CD4-positive, alpha-beta memory T cell (primary cell): ENCODE measurements at places on chromosomes 16 and 17. TPM values are rescaled to one million over a fixed set of nuclear protein-coding genes. Genes with fewer than 3 reads are reported as not detected.

- no peak for DNase-seq
These were observed 9.4 kb upstream of the ABCC3 start for GRCh38 chr17:50625032-50625871.

DNA sequence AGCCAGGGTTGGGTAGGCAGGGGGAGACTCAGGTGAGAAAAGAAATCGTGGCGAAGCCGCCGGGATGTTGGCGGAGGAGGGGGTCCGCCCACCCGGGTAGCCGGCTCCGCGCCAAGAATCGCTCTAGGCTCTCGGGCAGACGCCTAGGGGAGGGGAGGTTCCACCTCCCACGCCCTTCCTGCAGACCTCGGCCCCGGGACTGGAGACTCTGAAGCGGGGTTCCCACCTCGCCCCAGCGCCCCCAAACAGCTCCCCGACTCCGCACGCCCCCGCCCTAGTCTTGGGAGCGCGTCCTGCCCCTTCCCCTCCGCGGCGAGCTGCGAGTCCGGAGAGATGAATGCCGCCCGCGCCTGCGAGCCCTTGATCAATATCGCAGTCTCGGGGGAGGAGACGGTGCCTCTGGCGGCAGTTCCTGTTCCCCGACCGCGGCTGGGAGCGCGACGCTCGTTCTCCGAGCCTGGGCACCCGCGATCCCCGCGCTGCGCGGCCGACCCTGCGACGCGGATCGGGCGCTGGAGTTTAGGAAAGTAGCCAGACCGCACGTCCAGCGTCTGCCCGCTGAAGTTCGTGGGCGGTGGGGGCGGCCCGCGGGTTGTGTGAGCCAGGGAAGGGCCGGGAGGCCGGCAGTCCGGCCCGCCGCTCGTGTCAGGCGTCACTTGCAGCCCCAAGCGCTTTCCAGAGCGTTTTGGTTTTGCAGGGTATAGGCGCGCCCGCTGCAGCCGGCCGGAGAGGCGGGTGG lies 790 bp downstream of the CRHR1 start:
- DNase-seq = no peak

PDILT gene
- not detected for total RNA-seq

DNA sequence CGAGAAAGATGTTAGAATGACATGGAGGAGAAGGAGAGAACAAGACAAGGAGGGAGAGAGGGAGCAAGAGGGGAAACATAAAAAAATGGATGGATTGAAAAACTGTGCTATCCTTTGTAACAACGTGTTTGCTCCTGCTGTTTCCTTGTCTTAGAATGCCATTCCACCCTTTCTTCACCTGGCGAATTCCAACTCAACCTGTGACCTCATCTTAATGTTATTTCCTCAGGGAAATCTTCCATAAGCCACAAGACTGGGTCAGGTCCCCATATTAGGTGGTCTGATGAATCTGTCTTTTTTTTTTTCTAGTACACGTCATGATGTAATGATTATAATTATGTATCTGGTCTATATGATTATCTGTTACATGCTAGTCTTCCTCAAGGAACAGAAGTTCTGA lies 195.0 kb upstream of the MAF start:
- DNase-seq = no peak
